Right cardiac atrium (tissue), 5 donors: ENCODE measurements at places on chromosomes 12 and 14.

- DNase-seq, result no peak
Measured at GRCh38 chr14:33017016-33017415, 78.3 kb downstream of the NPAS3 start.

GRCh38 chr14:53325176-53325806 is 172.2 kb upstream of the DDHD1 start:
- no peak for DNase-seq

DNA sequence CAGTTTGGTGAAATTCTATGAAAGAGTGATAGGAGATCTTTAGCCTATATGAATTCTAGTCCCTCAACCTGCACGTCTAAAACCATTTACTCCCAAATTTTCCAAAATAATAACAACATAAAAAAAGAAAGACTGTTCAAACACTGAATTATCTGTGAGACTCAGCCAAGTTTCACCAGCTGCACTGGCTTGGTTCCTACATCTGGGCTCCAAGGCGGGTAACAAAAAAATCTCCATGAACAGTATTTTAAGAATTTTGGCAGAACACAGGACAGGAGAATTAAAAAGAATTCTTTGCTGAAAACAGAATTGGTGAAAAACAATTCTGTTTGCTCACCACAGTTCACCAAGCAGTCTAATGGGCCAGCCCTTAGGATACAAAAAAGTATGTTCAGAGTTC is 536.8 kb upstream of the ATP2B1 start:
- no peak for DNase-seq

GRCh38 chr14:22426711-22427110 is 162.3 kb downstream of the DAD1 start:
- no peak for DNase-seq

DNA sequence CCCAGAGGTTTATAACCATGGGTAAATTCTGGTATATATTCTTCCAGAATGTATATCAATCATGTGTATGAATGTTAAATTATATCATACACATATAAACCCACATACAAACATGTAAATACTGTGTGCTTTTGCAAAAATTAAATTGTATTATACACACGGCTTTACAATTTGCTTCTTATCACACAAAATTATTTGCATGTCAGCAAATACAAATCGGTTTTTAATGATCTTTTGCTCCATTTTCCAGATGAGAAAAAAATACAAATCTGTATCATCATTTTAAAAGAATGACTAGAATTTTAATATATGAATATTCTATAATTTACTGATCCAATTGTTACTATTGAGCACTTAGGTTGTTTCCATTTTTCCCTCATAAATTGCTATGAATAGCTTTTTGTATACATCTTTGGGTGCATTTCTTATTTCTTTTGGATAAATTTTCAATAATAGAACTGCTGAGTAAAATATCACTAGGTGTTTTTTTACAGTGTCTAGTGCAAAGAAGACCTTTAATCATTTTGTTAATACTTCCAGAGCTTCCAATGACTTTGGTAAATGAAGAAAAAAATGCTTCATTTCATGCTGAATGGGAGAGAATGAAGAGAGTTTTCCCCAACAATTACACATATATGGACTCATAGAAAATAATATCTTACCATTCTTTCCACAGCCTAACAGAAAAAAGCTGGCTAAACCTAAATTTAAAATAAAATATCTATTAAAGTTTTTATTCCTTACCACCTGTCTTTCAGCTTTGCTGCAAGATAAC is 3.5 kb downstream of the LYZ start:
- no peak for DNase-seq

- no peak for DNase-seq
Measured at GRCh38 chr14:104421892-104422828, 157.4 kb upstream of the C14orf180 start.

DNA sequence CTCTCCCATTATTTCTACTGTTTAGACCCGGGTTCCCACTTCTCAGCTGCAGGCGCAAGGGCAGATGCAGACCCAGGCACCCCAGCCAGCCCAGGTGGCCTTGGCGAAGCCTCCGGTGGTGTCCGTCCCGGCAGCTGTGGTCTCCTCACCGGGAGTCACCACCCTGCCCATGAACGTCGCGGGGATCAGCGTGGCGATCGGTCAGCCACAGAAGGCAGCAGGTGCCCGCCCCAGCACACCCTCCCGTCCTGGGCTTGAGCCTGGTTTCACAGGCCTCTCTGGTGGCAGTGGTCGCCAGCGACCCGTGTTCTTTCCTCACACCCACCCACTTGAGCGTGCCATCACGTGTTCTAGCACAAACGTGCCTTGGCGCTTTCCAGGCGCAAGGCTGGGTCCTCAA is 77.4 kb downstream of the DDX51 start:
- no peak for DNase-seq

DNA sequence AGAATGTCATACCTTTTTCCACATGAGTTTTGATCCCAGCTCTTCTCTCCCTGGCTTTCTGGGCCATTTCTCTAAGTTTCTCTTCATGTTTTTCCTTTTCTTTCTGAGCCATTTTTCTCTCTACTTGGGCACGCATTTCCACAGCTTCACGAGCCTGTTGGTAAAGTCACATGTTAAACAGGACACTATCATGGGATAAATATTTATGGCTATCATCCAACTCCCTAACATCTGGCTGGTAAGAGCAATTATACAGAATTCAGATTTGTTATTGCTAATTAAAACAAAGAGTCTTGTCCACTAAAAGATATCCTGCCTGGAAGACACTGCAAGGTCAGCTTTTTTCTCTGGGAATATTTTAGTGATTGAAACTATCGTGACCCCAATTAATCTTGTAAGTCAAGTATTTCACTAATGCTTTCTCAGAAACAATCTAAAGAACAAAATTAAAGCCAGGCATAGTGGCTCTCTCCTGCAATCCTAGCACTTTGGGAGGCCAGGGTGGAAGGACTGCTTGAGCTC is 23.1 kb downstream of the SLIRP start:
- no peak for DNase-seq

DNA sequence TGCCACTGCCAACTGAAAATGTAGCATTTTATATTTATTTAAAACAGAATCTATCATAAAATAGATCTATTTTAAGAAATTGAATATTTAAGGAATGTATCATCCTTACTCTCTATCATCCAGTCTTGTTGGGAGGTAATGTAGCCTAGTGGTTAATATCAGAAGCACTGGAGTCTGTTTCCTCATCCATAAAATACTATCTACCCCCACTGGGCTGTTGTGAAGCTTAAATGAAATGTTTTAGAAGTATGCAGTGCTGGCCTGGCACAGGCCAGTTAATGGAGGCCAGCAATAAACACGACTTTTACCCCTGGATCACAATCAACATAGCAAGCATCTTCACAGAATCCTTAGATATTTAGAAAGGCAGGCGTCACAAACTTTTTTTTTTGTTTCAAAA is 188.0 kb downstream of the CAND1 start:
- DNase-seq, result no peak

GRCh38 chr14:99951085-99951484 is 114.1 kb upstream of the EVL start:
- no peak for DNase-seq

DNA sequence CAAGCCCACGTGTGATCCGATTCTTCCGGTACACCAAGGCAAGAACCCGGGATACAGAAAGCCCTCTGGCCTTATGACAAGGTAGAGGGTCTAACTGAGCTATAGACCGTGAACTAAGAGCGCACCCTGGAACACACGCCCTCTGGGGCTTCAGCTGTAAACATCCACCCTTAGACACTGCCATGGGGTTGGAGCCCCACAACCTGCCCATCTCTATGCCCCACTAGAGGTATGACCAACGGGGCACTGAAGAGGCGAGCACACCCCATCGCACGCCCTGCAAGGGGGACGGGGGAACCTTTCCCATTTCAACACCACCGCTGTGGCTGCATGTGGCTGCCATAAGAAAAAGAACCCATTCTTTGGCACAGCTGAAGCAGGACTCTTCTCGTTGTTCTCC is 1206.0 kb upstream of the TMEM132C start:
- DNase-seq, result no peak

- peak; percentile 95 for DNase-seq
Measured at GRCh38 chr12:124914392-124915238, at the start of gene UBC. UBC (minus strand) TSS chr12:124914650; CDS start chr12:124913771, 879 bp downstream.

- no peak for DNase-seq
Measured at GRCh38 chr14:52265253-52265652, 2.2 kb upstream of the PTGDR start.

GRCh38 chr12:16159571-16159970 is 117.9 kb downstream of the SLC15A5 start:
- DNase-seq, result no peak

DNA sequence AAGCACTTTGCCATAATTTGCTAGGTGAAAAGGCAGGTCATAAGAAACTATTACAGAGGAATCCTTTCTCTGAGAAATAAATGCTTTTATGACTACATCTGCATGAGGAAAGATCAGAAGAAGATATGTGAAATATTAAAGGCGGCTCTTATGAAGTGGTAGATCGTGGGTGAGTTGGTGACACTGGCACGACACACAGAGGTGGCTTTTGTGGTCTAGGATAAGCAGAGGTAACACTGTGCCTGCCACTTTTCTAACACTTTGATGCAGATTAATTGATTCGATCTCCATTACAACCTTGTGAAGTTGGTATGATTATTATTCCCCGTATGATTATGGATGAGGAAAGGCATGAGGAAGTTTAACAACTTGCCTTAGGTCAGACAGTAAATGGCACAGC is 60.0 kb upstream of the ELK3 start:
- DNase-seq, result no peak

DNA sequence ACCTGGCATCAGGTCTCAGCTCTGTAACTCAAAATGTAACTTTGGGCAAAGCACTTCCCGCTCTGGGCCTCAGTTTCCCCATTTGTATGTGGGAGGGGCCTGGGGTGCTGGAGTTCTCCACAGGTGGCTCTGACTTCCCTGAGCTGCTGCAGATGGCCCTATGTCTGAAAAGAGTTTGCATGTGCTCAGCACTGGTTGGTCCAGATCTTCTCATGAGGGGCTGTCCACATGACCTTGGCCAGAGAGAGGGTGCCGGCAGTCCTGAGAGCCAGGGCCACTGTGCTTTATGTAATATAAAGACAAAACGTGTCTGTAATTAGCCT is 7.2 kb upstream of the CACNA2D4 start:
- no peak for DNase-seq

DNA sequence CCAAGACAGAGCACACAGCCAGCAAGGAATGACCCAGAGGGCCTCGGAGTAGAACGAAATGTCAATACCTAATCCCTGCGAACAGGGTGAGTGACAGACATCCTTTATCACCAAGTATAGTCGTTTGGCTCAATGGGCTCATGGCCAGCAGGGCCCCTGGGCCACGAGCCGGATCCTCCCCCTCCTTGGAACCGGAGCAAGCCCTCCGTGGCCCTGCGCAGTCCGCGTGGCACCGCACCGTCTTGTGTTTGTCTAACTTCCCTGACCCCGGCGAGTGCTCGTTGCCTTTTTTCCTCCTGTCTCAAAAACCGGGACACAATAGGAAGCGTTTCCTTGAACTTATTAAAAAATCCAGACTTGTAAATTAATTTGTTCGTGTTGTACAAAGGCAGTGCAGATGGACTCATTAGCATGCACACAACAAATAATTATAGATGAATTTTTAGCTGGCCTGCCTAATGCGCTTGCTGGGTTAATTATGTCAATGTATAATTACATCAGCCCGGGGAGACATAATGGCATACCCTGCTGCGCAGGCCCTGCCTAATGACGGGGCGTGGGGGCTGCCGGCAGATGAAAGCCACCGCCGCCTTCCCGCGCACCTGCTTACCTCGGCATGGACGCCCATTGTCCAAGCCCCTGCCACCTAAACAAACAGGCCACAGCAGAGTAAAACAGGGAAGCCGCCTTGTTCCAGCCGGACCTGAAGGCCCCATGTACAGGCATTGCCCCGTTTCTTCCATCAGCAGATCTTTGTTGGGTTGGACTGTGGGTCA is 81.6 kb downstream of the PHETA1 start:
- DNase-seq, result no peak

DNA sequence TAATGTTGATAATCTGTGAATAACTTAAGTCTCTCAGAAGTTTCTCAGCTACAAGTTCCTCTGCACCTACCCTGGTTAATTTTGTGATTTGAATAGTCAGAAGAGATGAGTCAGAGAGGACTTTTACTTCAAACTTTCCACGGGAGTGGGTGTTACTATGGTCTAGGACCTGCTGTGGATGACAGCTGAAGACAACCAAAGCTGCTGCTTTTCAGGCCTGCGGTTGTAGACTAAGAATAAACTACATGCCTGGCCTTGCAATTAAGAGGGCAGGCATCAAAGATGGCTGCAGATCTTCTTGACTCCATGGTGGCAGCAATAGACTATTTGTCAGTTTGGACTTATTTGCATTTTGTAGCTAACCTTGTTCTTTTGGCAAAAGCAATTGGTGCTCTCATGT is 227.1 kb upstream of the KRR1 start:
- DNase-seq, result no peak

- DNase-seq, result no peak
Measured at GRCh38 chr12:30548203-30548602, 147.5 kb downstream of the IPO8 start.

DNA sequence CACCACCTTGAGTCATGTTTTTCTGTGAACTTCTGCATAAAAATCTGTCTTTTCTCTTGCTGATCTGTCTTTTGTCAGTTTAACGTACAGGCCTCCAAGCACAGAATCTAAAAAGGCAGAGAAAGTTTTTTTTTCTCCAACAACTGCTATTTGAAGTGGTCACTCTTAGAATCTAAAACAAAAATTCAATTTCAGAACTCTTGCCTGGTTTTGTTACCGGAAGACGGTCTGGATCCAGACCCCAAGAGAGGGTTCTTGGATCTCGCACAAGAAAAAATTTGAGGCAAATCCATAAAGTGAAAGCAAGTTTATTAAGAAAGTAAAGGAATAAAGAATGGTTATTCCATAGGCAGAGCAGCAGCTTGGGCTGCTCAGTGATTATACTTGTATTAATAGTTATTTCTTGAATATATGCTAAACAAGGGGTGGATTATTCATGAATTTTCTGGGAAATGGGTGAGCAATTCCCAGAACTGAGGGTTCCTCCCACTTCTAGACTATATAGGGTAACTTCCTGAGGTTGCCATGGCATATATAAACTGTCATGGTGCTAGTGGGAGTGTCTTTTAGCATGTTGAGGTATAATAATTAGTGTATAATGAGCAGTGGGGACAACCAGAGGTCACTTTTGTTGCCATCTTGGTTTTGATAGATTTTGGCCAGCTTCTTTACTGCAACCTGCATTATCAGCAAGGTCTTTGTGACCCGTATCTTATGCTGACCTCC is 150.0 kb upstream of the PLEKHA5 start:
- DNase-seq, result no peak

- no peak for DNase-seq
Measured at GRCh38 chr14:34075042-34075744, 124.3 kb upstream of the EGLN3 start.

- no peak for DNase-seq
Measured at GRCh38 chr12:127194176-127194575, 1072.8 kb upstream of the TMEM132C start.

DNA sequence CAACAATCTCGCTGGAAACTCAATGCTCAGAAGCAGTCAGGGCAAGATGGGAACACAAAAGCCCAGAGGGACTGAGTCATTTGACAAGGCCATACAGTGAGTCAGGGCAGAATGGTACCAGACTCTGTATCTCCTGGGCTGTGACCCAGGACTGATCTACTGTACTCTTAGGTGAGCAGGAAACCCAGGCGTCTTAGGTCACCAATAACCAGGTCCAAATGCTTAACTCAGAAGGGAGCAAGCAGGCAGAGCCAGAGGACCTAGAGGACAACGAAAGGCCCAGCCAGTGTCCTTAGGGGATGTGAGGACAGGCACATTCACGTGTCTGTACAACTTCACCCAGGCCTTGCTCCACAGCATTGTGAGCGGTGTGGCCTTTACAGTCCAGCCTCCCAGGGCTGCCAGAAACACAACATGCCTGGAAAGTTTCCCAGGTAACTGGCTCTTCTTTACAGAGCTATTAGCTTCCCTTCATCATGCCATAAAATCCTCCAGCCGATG is 69.9 kb downstream of the ARL6IP4 start:
- no peak for DNase-seq
